ENCODE measurements at places on chromosomes 4 and X.

GRCh38 chrX:55451626-55451989 is 319 bp upstream of the MAGEH1 start:
- ATAC-seq, result peak; percentile 51

- ATAC-seq, result no peak
Observed at GRCh38 chrX:117327373-117327772, 789.2 kb downstream of the KLHL13 start.

DNA sequence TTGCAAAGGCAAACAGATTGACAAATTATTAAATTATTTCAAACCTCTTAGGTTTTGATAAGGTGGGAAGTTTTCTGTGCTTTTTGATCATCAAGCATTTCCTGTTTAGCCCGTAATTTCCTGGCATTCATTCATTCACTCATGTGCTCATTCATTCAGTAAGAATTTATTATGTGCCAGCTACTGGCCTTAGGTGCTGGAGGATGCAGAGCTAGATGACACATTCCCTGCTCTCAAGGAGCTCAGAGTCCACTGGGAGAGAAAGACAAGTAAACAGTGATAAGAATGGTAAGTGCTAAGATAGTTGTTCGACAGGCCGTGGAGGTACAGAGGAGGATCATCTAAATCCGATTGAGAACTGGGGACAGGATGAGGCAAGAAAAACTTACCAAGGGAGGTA is 153.0 kb downstream of the DCTD start:
- no peak for ATAC-seq

DNA sequence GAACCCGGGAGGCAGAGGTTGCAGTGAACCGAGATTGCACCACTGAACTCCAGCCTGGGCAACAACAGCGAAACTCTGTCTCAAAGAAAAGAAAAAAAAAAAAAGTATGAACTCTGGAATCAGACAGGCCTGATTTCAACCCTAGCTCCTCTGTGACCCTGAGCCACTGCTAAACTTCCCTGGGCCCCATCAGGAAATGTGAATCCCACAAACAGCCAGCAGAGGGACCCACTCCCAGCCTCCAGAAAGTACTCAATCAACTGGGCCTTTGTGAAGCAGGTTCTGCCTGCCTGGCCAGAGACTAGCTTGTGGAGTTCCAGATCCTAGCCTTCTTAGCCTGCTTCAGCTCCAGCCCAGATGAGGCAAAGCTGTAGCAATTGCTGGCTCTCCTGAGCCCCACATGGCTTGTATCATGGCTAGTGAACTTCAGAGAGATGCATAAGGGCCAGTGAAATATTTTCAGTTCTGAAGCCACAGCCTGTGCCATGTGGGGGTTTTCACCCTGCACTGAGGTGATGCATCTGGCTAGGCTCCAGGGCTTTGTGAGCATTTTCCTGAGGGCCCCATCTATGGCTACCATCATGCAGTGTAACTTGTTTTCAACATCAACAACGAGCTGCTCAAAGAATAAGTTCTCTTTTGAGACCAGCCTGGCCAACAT is 7.2 kb upstream of the IDS start:
- peak; percentile 93 for ATAC-seq

DNA sequence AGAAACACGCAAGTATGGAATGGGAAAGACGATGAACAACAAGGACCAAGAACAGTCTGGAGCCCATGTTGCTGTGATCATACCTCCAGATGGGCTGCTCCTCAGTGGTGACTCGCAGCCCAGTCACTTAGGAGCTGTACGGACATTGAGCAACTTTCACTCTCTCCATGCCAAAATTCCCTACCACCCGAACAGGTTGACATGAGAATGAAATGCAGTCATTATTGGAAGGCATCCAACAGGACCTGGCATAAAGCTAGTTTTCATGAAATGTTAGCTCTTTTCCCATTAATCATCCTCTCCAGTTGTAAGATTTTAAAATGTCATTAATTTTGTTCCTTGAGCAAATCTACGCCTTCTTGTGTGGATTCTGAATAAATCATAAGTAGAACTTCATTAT is 82.7 kb upstream of the GPM6B start:
- peak; percentile 60 for ATAC-seq

DNA sequence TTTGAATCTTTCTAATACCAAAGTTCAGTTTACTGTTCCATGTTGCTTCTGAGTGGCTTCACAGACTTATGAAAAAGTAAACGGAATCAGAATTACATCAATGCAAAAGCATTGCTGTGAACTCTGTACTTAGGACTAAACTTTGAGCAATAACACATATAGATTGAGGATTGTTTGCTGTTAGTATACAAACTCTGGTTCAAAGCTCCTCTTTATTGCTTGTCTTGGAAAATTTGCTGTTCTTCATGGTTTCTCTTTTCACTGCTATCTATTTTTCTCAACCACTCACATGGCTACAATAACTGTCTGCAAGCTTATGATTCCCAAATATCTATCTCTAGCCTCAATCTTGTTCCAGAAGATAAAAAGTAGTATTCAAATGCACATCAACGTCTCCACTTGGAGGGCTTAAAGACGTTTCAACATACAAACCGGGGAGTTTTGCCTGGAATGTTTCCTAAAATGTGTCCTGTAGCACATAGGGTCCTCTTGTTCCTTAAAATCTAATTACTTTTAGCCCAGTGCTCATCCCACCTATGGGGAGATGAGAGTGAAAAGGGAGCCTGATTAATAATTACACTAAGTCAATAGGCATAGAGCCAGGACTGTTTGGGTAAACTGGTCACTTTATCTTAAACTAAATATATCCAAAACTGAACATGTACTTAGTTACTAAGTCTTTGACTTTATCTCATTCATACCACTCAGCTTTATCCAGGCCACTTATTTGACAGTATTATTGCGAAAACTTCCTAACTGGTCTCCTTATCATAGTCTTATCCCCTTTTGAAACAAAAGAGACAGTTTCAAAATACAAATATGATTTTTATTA is 3.6 kb upstream of the AFP start:
- ATAC-seq, result no peak

DNA sequence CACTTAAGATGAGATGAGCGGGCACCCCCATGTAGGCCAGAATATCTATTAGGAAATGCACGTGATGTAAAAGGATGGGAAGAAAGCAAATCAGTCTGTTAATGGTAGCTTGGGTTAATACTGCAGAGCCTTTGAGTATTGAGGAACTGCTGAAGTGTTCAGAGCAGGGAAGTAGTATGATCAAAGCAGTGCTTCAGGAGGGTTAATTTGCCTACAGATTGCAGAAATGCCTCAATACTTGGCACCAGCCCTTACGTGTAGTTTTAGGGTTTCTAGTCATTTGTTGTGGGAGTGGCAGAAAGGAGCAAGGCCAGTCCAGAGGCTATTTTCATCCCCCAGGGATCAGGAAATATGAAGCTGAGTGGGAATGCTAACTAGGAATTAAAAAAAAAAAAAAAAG is 19.7 kb downstream of the ZFX start:
- no peak for ATAC-seq

- ATAC-seq, result no peak
Observed at GRCh38 chr4:40523581-40523980, 106.1 kb downstream of the RBM47 start.

DNA sequence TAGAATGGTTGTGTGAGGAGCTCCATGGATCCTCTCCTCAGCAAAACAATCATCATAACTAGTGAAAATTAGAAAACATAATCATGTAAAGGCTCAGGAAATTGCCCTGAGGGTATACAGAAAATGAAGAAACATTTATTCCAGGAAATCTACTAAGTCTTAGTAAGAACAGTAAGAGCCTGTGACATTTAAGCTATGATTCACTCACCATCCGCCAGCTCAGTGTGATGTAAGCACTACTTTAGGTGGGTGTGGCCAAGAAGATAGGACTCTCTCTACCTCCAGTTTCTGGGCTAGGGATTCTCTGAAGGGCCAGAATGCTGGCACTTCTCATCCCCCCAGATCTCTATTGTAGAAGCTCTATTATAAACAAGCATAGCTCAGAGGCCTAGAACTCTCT is 147.5 kb downstream of the DLG3 start:
- ATAC-seq, result no peak

DNA sequence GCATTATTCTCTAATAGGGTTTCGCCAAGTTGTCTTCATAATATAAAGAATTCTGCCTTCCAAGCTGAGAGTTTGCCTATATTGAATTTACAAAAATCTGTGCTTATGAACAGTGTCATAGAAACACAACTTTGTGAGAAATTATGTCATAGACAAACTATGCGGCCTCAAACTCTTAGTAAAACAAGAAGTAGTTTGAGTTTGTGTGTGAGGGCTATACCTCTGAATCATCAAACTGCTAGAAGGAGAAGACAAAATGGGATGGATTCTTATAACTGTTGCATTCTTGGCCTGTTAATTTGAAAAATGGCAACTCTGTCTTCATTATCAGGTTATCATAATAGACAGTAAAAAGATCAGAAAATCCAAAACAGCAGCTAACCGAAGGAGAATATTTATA is 46.1 kb upstream of the NAP1L5 start:
- peak; percentile 83 for ATAC-seq

- no peak for ATAC-seq
Observed at GRCh38 chr4:173652283-173652931, 122.4 kb upstream of the HAND2 start.

GRCh38 chr4:157700898-157701694 is 471.7 kb downstream of the GASK1B start:
- ATAC-seq, result no peak

DNA sequence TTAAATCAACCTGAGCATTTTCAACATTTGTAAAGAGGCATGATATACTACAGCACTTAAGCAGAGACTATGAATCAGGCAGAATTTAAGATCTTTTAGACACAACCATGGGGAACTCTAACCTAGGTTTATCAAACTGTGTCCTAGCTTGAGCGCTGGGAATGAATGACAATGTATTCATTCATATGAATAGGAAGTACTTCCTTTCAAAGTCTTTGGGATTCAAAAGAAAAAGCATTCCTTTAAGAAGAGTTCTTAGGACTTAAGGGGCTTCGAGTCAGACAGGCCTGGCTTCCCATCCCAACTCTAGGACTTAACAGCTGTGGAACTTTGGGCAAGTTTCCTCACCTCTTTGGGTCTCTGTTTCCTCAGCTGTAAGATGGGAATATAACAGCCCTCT is 104.6 kb downstream of the ANAPC4 start:
- no peak for ATAC-seq

DNA sequence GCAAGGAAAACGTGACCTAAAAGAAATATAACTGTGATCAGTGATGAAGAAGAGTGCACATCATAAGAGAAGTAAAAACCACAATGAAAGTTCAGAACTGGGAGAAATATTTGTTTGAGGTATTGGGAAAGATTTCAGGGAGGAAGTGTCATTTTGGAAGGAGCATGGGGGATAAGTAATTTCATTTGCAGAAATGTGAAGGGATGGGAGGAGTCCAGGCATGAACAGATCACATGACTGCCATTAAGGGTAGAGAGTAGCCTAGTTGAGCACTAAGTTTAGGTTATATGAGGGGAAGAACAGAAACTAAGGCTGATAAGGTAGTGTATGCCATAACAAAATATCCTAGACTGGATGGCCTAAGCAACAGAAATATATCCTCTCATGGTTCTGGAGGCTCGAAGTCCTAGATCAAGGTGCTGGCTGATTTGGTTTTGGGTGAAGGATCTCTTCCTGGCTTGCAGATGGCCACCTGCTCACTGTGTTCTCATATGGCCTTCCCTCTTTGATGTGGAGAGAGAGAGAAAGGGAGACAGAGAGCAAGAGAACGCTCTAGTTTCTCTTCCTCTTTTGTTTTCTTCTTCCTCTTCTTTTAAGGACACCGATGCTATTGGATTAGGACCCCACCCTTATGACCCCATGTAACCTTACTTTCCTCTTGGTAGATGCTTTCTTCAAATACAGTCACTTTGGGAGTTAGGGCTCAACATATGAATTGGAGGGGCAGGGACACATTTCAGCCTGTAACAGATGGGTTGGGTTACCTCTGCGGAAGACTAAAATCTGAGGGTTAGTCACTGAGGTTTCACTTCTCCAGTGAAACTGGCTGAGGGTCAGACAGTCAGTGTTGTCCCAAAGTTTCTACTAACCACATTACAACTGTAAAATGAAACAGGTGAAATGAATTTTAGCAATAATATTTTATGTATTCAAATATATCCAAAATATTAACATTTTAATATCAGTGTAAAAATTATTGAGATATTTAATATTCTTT is 77.9 kb downstream of the EGF start:
- ATAC-seq, result no peak

GRCh38 chr4:145679991-145680455 is at the start of gene C4orf51:
Gene C4orf51 (plus strand): TSS chr4:145680146. CDS start chr4:145680204, 58 bp downstream.
- peak; percentile 86 for ATAC-seq
